ENCODE measurements at places on chromosomes 1 and 21. TPM values are rescaled to one million over a fixed set of nuclear protein-coding genes. Genes with fewer than 3 reads are reported as not detected.

The SELP gene
- 6.8 TPM for total RNA-seq

The TNFRSF4 gene
- 3.3 TPM for total RNA-seq

The GPR161 gene
- total RNA-seq = 14.5 TPM

The OR6P1 gene
- total RNA-seq = not detected

The MPL gene
- total RNA-seq = 0.58 TPM

The GNG4 gene
- total RNA-seq = 2.6 TPM

The NUAK2 gene
- 26.0 TPM for total RNA-seq
